Spinal cord (tissue), 10 donors: ENCODE measurements at places on chromosomes 11 and 22.

DNA sequence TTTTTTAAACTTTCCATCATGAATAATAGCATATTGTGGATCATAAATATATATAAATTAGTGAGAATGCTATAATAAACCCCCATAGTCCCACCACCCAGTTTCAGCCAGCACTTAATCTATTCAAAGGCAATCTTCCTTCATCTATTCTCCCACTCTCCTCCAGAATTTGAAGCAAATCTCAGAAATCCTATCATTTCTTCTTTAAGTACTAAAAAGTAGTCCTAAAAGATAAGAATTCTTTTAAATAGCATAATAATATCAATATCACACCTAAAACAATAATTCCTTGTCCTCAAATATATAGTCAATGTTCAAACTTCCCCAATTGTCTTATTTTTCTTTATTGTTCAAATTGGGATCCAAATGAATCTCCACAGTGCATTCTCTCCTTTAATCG lies 24.6 kb upstream of the ROBO3 start:
- no peak for DNase-seq

GRCh38 chr11:47864901-47865300 lies 16.8 kb upstream of the NUP160 start:
- no peak for DNase-seq

- DNase-seq: no peak
These were observed 22.2 kb downstream of the TREH start for GRCh38 chr11:118657238-118657637.

GRCh38 chr11:18479063-18479462 lies 23.4 kb downstream of the LDHAL6A start:
- DNase-seq: no peak

DNA sequence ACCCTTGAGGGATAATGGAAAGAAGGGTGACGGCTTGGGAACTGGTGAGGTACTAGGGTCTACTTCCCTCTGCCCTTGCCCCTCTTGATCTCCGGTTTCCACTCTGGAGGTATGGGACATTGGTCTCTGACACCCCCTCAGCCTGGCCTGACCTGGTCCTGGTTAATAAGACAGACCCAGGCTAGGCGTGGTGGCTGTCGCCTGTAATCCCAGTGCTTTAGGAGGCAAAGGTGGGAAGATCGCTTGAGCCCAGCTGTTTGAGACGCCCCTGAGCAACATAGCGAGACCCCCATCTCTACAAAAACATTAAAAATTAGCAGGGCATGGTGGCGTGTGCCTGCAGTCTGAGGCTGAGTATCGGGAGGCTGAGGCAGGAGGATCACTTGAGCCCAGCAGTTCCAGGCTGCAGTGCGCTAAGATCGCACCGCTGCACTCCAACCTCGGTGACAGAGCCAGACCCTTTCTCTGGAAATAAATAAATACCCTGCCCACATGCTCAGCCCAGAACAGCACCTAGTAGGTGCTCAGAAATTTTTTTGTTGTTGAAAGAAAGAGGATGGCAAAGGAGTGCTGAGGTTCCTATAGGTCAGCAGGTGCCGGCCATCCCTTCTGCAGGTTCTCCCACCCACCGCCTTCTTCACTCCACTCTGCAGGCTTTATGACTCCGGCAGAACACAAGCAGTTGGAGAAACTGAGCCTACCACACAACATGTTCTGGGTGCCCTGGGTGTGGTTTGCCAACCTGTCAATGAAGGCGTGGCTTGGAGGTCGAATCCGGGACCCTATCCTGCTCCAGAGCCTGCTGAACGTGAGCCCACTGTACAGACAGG lies 6.3 kb downstream of the BEST1 start:
- no peak for DNase-seq

DNA sequence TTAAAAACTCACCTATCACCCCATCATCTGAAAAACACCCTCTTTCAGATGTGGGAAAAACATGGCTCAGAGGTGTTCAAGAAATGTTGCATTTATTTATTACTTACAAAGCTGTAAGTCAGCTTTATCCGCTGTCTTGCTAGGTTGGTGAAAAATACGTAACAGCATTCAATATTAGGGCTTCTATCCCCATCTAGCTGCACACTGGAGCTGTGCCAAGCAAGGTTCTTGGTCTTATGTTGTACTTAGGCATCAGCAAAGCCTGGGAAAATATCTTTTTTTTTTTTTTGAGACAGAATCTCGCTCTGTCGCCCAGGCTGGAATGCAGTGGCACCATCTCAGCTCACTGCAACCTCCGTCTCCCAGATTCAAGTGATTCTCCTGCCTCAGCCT lies 7.5 kb downstream of the SERPING1 start:
- DNase-seq: no peak

DNA sequence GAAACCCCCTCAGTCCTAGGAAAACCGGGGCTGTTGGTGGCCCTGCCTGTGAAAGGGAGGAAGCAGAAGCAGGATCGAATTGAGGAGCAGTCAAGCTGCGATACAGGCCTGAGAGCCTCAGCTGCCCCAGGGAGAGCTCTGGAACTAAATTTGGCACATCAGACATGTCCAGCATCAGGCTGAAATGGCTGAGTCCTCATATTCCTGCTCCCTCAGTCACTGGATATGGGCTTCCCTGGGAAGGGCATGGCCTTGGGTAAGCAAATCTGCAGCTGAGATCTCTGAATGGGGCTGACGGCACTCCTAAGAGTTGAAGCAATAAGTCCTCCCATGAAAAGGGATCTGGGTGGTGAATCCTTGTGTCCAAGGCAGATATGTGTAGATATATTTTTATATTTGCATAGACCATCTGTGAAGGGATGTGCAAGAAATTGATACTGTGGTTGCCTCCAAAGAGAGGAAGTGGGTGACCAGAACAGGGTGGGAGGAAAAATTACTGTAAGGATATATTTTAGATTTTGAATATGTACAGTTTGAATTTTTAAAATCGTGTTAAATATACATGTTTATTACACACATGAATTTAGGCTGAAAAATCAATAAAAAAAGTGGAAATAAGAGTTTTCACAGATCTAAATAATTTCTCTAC lies 45.5 kb downstream of the APIP start:
- no peak for DNase-seq

DNA sequence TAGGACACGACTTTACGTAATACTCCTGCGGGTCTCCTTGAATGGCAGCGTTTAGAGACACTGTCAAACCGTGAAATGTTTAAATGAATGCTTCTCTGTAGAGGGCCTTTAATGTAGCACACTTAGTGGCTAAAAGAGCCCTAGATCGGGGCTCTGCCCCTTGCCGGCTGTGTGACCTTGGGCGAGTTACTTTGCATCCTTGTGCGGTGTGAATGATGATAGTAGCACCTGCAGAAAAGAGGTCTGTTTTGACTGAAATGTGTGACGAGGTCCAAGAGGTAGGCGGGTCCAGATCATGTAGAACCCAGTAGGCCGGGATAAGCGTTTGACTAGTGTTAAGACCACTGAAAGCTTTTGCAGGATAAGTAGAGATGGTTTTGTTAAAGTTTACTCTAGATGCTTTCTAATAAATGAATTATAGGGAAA lies 866 bp downstream of the MED17 start:
- no peak for DNase-seq

- DNase-seq: no peak
These were observed 11.0 kb upstream of the CACNA1I start for GRCh38 chr22:39559456-39560105.

- peak; percentile 51 for DNase-seq
These were observed 192.6 kb downstream of the DSCAML1 start for GRCh38 chr11:117604336-117604995.

- no peak for DNase-seq
These were observed 20.1 kb downstream of the ELP4 start for GRCh38 chr11:31529701-31530100.

- DNase-seq: no peak
These were observed 102.7 kb downstream of the NECTIN1 start for GRCh38 chr11:119626197-119626841.

DNA sequence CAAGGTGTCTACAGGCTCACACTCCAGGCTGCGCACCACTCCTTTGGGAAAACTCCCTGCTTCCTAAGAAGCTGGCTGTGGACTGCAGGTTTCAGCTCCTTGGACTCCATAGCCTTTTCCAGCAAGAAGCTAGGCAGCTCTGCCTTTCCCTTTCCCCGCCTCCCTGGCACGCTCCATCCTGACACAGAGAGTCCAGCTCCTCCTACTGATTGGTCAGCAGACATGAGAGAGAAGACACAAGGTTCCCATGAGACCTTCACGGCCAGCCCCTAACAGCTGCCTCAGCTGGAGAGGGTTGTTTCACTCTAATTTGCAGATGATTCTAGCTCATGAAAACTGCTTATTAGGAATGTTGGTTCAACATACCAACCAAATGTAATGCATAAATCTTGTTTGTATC lies 27.6 kb downstream of the TENM4 start:
- peak; percentile 33 for DNase-seq

DNA sequence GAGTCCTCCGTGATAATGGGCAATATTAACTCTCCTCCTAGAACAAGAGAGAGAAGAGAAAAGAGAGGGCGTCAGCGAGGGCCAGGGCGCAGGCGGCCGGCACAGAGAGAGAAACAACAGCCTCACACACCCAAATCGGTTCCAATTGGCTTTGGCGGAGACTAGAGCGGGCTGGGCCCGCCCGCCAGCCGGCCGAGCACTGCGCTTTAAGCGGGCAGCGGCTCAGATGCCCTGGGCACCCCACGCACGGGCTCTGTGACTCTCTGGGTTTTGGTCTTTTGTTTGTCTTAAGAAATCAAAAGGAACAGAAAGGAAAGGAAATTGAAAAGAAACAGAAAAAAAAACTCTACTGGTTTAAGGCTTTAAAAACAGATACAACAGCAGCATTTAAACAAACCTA lies 17.0 kb downstream of the SLC22A12 start:
- no peak for DNase-seq

DNA sequence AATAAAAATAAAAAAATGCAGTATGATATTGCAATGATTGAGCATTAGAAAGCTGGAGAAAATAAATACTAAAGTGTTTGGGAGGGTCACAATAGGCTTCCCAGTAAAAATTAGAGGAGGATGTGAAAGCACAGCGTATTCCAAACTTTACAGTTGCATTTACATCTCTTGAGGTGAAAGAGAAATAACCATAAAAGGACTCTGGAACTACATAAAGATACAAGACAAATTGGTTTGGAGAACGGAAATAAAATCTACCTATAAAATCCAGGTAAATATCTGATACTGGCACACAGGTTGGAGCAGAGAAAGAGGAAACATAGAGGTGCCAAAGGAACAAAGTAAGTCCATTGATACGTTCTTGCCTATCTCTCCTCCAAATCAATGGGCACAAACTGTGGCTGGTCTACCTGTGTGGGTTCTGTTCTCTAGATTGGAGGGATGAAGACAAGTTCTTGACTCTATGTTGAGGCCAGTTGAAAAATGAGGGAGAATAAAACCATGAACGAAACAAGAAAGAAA lies at the start of gene MS4A12:
MS4A12 (plus strand) TSS at position 291 of the 522 bp plus-strand sequence. CDS start 4,541 bp downstream, outside the sequence.
- DNase-seq: no peak

DNA sequence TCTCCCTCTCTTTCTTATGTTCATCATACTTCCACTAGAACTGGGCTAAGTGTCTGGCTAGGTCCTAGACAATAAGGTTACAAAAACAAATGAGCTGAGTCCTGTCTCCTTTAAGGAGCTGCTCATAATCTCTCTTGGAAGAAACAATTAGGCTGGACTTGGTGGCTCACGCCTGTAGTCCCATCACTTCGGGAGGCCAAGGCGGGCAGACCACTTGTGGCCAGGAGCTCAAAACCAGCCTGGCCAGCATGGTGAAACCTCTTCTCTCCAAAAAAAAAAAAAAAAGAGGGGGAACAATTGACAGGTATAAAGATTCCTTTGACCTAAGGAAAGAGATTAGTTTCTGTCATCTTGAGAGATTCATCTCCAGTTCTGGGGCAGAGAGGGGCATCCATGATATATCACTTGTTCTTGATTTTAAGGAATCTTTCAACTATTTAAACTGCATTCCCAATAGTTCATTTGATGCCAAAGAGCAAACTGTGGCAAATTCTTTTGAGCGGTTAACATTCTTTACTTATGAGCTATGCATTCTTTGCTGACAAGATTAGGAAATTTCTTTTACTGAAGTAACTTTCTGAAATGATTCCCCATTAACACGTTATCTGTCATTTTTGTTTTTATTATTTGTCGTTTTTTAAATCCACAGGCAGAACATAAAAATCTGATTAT lies 125.5 kb downstream of the C11orf87 start:
- DNase-seq: no peak

DNA sequence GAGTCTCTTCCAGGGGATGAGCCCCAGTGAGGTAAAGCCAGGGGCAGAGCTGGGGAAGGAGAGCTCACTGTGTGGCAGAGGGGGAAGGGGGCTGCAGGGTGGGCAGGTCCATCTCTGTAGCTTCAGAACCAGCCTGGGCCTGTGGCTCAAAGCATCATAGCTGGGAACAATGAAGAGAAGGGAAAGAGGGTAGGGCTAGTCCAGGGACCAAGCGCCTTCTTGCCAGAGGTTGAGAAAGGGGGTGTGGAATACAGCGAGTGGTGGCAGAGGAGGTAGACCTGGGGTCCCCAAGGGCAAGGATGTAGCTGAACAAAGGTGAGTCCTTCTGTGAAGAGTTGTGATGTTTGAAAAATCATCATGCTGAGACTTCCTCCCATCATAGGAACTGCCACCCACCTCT lies 1.2 kb upstream of the PLA2G3 start:
- DNase-seq: no peak

GRCh38 chr11:22554221-22554620 lies 71.4 kb downstream of the FANCF start:
- no peak for DNase-seq

GRCh38 chr22:36014546-36015074 lies 14.0 kb downstream of the RBFOX2 start:
- no peak for DNase-seq

DNA sequence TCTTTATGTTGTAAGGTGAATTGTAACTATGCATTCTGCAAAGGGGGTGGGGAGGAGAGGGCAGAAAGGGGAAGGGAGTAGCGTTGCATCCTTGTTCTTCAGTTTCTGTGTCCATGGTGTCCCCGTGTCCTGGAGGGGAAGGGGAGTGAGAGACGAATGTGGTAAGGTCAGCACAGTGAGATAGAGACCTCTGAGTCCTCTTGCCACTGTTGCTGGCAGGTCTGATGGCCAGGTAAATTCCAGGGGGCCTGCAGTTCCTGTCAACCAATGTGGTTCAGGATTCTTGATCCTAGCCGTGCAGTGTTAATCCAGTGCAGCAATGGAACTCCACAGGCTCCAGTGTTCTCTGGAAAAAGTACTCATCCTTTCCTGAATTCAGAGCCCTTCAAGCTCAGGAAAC lies 14.6 kb upstream of the ADSL start:
- DNase-seq: no peak

DNA sequence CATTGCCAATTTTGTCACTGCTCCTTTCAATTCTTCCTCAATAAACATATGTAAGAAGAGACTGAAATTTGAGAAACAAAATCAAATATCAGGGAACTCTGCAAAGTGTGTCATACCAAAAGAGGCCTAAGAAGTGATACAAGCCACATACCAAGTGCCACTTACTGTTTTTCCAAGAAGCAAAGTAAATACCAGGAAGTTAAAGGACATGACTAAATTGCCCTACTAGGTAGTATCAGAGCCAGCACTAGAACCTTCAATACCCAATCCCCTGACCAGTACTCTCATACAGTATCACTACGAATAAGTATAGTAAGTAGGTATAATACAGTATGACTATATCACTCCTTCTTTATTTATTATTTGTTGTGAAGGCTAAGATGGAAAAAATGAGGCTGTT lies 13.6 kb downstream of the MAML2 start:
- DNase-seq: no peak
